ENCODE measurements at places on chromosomes 13 and 19. TPM values are rescaled to one million over a fixed set of nuclear protein-coding genes. Genes with fewer than 3 reads are reported as not detected.

CEACAM18 gene
- not detected for total RNA-seq

- no peak for DNase-seq
Observed at GRCh38 chr13:74217811-74218210, 83.6 kb upstream of the KLF12 start.

APC2 gene
- total RNA-seq, result not detected

DNA sequence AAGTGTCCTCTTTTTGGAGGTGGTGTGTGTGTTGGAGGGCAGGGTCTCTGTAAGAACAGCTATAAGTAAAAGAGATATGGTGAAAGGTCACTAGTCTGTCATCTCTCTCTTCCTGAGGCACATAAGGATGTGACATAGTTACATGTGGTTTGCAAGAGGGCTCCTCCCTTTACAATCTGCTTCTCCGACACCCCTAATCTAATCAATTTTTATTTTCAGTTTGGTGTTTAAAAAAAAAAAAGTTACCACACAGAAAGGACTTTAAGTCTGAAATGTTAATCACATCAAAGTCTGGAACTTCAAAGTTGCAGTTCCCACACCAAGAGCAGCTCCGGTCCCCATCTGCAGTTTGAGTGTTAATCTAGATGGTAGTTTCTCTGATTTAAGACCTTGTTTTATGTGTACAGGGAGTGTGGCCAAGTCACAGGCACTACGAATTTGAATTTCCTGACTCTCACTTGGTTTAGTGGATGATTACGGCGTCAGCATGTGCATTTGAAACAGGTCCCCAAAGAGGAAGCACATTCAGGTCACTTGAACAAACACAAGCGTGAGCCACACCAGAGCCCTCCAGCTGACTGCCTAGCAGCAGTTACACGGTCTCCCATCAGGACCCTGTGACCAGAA, 53.1 kb downstream of the FOXO1 start:
- no peak for DNase-seq

GRCh38 chr19:34269968-34270621, 15.7 kb downstream of the GARRE1 start:
- peak; percentile 85 for DNase-seq

- no peak for DNase-seq
Observed at GRCh38 chr19:4220188-4220587, 9.1 kb upstream of the EBI3 start.

LILRB1 gene
- not detected for total RNA-seq

DNA sequence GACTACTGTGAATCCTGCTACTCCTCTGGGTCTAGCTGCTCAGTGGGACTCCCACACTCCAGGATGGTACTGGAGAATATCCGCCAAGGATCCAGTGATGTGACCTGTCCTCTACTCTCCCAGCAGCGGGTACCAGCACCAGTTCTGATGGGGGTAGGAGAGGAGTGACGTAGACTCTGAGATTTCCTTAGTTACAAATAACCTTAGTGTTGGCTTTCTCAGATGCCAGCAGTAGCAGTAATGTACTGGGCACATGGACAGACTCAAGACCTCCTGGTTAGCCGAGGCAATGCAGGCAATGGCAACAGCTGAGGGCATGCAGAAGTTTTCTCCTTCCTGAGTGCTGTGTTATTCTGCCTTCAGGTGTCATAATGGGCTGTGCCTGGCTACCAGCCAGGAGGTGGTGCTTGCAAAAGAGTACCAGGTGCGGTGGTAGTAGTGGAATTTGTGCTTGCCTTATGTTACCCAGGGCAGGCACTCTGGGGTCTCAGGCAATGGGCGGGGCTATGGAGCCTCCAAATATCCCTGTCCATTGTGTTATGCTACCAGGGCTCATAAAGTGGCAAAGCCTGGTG, 105.3 kb upstream of the KLF5 start:
- no peak for DNase-seq

DNA sequence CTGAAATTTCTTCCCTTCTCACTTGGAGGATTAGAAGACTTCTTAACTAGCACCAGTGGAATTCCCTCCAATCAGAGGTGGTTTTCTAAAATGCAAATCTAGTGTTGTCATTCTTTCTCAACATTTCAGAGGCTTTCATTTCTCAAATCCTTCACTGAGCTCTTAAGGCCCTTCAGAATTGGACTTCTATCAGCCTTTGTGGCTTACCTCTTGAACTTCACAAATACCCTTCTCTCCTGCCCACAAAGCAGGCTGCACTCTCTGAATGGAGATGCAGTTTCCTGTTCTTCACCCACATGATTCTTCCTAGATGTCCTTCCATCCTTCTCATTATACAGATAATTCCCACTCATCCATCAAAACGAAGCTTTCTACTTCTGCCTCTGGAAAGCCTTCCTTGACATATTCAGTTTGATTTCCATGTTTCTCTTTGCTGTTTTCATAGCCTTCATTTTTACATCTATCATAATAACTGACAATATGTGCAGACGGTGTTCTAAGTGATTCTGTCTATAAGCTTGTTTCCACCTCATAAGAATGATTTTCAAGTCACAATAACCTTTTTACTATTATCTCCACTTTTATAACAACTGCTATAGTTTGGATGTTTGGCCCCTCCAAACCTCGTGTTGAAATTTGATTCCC, 123.1 kb upstream of the GPR12 start:
- no peak for DNase-seq

FAAP24 gene
- 6.2 TPM for total RNA-seq

DNA sequence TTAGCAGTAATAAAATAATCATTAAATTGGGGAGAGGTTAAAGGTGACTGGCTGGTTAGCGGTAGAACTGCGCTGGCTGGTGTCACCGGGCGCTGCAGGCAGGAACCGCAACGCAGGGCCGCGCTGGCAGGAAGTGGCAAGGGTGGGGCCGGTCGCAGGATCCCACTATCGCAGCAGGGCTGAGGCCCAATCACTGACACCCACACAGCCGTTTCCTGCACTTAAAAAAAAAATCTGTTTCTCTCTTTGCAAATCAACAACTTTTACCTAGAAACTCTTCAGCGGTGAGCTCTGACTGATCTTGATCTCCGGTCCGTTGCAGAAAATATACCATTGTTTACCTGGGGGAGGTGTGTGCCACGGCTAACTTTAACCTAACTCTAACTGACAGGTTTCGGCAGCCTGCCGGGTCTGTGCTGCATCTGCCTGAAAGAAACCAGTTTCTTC, 46.9 kb downstream of the KLF2 start:
- DNase-seq, result no peak

DNA sequence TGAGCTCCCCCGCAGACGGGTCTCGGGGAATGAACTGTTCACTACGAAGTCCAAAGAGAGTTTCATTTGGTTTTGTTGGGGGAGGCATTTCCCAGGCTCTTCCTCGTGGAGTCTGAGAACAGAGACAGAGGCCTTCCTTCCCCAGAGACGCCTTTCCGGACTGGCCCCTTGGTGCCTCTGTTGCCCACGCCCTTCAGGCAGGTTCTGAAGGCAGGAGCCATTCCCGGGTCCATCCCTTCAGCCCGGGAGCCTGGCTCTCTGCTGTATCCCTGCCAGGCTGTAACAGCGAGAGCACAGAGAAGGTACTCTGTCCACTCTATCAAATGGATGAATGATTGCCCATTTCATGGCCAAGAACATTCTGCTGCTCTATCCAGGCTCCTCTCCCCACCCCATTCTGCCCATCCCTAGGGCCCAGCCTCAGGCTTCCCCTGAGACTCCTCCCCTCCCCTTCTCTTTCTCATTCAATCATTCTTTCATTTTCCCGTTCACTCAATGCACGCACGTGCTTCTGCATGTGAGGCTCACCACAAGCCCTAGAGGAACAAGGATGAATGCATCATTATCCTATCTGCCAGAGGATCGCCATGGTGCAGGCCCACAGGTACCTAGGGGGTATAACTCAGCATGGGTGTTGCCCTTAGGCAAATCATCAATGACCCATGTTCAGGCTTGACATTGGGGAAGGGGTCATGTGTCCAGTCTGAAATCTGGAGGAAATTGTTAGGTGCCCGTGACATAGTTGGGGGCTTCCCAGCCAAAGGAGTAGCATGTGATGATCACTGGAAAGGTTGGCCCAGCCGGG, 298.6 kb downstream of the ZNF536 start:
- no peak for DNase-seq

ECSIT gene
- total RNA-seq, result 66.3 TPM

- no peak for DNase-seq
Observed at GRCh38 chr13:110433014-110433413, 125.9 kb downstream of the COL4A2 start.

- DNase-seq, result no peak
Observed at GRCh38 chr13:79403113-79403512, 2.9 kb downstream of the RBM26 start.

DNA sequence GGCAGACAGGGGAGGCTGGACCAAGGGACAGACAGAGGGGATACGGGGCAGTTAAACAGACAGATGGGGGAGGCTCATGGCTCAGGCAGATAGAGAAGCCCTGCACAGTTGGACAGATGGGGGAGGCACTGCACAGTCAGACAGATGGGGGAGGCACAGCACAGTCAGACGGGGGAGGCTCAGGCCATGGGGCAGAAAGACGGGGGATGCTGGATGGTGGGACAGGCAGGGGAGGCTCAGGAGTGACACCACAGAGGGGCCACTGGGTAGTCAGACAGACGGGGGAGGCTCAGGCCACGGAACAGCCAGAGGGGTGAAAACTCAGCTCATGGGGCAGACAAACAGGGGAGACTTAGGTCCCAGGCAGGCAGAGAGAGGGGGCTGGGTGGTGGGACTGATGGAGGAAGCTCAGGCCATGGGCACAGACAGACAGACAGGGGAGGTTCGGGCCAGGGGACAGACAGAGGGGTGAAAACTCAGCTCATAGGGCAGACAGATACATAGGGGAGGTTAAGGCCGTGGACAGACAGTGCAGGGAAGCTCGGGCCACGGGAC, 886 bp downstream of the MFSD12 start:
- DNase-seq, result no peak

DNA sequence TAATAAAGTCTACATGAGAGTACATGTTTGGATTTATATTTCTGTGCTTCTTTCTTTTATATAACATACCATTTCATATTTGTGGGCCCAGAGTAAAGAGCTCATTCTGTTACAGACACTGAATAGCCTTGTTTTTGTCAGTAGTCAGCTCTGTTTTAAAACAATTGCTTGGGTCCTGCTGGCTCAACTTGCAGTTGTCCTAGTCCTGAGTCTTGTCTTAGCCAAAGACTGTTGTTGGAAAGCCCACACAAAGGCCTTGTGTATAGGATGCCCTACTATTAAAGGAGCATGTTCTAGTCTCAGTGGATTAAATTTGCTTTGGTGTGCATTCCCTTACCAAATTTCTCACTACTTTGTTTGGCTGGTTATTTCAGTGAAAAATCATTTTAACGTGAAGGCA, 3.8 kb upstream of the KCNRG start:
- no peak for DNase-seq

GRIN3B gene
- total RNA-seq, result not detected

DNA sequence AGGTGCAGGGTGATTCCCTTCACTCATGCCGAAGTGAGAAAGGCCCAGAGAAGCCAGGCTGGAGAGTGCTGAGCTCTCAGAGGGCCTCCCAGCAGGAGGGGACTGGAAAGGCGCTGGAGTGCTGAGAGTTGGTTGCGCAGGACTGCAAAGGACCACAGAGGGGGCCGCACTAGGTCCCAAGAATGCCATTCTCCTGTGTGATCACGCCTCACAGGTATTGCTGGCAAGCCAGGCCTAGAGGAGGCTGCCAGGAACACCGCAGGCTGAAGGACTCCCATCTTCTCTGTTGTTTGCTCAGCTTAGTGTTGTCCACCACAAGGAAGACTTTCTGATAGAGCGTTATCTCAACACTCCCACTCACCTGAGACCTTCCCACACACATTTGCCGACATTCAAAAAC, 165.0 kb downstream of the FGF14 start:
- DNase-seq, result no peak

PLEKHA4 gene
- total RNA-seq, result 2.1 TPM

DNA sequence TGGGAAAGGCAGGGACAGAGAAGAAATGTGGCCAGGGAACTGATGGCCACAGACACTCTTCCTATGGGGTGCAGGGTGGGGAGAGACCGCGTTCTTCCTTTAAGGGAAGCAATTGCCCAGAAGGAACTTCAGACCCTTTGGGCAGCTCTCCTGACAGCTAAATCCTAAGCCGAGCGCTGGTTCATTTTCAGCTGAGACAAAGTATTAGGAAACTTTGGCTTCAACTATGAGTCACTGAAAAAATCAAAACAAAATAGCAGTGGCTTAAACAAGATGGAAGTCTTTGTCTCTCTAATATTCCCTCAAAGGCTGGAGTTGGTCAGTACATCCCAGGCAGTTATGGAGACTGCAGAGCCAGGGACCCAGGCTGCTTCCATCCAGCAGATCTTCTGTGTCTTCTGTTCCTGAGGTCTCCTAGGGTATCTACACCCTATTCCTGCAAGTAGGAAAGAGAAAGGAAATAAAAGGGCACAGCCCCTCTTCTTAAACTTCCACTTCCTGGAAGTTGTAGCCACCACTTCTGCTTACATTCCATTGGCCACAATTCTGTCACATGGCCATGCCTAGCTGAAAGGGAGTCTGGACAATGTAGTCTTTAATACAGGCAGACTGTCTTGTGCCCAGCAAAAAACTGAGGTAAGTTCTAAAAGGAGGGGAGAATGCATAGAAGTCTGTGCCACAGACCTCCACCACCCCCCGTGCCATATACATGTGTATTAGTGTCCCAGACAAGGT, 163.5 kb downstream of the KATNAL1 start:
- peak; percentile 34 for DNase-seq

MCF2L gene
- 18.7 TPM for total RNA-seq

- no peak for DNase-seq
Observed at GRCh38 chr19:29262085-29262484, 49.1 kb upstream of the UQCRFS1 start.

ZNF599 gene
- 7.5 TPM for total RNA-seq

DNA sequence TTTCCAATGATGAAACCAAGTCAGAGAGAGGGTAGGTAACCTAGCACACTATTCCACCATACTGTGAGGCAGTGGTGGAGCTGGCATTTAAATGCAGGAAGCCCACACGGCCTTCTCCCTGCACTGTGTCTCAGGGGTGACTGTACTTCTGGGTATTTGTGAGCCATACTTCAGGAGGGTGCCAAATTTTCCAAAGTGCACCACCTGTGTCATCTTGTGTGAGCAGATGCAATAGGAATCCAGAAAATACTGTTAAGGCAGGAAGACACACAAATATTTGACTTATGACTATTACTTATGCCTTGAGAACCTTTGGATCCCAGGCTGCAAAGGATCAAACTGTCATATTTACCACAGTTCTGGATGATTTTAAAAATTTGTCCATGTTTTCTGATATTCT, 17.3 kb downstream of the ZNF229 start:
- DNase-seq, result no peak

CD22 gene
- total RNA-seq, result not detected

GRCh38 chr13:96772426-96772825, 221.8 kb downstream of the OXGR1 start:
- no peak for DNase-seq

PLIN5 gene
- 0.15 TPM for total RNA-seq

All from Daoy (cell line).